Stimulated activated CD4-positive, alpha-beta T cell treated with anti-CD3 and anti-CD28 coated beads, Interleukin-1b, Interleukin-23, amount 100 ng/mL, for 24 hours (primary cell): ENCODE measurements at places on chromosomes 16 and 17.

- no peak for DNase-seq
These were observed 4.2 kb downstream of the C16orf90 start for GRCh38 chr16:3490911-3491629.

DNA sequence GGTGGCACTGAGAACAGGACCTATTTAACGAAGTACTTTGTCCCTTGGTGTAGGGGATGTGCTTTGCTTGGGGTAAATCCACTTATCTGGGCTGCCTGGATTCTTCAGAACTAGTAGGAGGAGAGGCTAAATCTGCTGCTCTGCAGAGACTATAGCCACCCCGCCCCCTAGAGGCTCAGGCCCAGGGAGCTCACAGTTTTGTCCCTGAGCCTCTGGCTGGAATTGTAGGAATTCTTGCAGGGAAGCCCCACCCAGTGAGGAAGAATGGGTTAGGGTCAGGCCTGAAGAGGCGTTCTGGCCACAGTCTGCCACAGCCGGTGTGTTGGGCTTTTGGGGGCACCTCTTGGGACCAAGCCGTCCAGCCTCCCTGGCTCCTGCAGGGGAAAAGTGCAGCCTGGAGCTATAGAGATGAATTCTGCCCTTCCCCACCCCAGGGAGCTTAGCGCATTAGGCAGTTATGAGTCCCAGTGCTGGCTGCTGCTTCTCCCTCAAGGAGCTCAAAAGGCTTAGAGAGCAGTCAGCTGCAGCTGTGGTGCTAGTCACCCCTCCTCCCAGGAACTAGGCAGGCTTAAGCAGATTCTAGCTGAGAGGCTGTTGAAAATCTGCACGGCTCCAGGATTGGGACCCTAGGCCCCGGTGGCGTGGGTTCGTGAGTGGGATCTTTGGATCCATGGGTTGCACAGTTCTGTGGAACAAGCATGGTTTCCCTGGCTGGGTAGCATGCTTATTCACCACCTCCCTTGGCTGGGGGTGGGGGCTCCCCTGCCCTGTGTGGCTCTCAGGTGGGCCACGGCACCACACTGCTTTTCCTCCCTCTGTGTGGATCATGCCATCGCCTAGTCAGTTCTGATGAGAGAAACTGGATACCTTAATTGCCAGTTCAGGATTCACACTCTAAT is 237.4 kb upstream of the TOM1L1 start:
- DNase-seq, result no peak

DNA sequence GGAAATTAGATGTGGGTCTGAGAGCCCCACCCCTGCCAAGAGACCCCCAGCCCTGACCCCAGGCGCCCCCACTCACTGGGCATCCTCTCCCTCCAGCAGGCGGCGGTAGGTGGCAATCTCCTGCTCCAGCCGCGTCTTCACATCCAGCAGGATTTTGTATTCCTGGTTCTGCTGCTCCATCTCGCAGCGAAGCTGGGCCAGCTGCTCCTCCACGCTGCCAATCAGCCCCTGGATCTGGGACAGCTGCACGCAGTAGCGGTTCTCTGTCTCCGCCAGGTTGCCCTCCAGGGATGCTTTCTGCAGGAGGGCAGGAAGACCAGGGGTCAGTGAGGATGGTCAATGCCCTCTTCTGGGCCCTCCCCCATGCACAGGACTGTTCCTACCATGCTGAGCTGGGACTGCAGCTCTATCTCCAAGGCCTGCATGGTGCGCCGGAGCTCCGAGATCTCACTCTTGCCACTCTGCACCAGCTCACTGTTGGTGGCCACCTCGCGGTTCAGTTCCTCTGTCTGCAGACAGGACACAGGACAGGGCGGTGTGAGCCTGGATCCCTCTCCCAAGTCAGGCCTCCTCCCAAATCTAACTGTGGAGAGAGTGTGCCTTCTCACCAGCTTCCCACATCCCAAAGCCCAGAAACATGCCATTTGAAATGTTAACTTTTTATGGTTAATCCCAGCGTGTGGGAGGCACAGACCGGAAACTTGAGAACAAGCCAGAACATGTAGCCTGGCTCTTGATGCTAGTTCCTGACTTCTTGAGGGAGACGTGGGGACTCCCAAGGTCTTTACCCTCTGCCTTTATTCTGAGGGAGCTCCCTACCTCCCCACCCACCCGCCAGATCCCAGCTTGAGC is 3.6 kb downstream of the KRT17 start:
- no peak for DNase-seq

DNA sequence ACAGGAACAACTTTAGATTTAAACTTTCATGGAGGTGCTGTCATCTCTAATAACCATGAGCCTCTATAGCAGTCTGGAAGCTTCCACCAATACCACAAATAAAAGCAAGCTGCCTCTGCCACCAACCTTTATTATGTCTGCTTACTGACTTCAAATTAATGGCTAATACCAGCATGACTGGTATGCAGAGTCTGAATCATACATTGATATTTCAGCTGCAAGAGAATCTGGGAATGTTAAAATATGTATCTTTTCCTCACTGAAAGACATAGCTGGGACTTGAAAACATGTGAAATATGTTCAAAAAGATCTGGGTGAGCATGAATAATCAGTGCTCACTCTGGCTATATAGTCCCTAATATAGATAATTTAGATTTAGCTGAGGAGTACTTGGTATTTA is 488.6 kb downstream of the CDH8 start:
- DNase-seq, result no peak

GRCh38 chr17:50276588-50277356 is 2.5 kb downstream of the TMEM92 start:
- DNase-seq, result no peak

DNA sequence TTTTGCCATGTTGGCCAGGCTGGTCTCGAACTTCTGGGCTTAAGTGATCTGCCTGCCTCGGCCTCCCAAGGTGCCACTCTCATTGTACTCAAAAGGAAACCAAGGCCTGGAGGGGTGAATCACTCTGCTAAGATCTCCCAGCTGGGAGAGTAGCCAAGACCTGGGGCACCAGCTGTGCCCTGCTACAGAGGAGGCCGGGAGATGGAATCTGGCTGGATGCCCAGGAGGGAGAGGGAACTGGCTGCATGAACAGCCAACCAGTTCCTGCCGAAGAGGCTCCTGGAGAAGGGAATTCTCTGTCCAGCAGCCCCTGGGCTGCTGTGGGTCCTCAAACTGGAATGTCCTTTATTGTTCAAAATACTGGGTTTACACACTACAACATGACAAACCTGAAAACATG is 238.7 kb upstream of the CIBAR2 start:
- no peak for DNase-seq

DNA sequence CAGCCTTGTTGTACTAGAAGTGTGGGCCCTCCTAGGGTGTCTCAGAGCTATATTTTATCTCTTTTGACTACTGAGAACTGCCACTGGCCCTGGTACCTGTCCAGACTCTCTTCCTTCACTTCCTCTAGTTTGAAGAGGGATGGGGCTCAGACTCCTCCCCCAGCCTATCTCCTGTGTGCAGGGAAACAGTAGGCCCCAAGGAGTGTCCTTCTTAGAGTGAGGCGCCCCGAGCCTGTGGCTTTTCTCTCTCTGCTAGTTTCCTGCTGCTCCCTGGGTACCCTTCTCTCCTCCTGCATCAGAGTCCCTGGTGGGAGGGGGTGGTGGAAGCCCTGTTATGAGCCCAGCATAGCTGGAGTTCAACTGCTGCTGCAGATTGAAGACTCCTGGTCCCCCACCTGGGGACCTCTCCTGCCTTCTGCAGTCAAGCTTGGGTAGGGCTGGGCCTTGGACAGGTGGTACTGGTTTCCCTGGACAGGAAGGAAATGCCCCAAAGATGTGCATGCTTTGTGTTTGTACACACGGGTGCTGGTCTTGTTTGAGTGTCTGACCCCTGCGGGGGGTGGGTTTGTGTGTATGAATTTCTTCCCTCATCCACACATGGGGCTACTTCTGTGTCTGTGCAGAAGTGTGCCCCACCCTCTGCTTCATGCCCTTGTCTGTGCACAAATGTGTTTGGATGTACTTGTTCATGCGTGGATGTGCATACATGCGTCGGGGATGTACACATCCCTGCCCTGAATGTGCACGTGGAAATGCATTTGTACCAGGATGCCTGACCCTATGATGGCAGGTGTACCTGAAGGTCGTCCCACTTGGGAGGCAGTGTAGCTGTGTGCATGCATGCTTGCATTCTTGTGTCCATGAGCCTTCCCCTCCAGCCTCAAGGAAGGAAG is 6.9 kb downstream of the RARA start:
- no peak for DNase-seq

DNA sequence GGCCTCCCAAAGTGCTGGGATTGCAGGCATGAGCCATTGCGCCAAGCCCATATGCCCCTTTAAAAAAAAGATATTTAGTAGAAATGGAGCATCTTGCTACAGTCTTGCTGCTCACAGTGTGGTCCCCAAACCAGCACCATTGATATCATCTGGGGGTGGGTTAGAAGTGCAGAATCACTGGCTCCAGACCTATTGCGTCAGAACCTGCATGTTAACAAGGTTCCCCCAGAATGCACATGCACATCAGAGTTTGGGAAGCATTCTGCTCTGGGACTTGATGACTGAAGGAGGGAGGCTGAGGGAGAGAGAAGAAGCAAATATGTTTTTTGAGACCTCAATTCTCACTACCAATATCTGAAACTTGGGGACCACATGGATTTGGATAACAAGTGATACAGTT is 16.0 kb upstream of the ARL4D start:
- DNase-seq, result no peak

DNA sequence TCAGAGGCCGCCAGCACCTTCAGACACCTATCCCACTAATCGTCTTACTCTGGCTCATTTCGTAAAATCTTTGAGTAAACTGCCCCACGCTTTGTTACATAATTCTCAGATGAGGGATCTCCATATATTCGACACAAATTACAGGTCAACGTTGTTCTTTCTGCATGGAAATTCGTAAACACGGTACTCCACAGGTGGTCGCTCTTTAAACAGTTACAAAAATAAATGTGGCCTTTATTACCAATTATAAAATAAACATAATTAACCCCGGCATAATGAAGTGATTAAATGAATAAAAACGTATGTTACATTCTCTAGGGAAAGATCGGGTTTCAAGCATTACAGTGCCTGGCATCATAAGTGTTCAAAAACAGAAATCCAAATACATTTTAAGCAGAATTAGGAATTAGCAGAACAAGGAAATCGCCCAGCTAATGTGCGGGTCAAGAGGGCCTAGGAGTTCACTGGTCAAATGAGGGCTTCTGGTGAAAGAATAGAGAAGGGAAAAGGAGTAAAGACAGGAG is 943 bp upstream of the PIP4K2B start:
- DNase-seq, result no peak

DNA sequence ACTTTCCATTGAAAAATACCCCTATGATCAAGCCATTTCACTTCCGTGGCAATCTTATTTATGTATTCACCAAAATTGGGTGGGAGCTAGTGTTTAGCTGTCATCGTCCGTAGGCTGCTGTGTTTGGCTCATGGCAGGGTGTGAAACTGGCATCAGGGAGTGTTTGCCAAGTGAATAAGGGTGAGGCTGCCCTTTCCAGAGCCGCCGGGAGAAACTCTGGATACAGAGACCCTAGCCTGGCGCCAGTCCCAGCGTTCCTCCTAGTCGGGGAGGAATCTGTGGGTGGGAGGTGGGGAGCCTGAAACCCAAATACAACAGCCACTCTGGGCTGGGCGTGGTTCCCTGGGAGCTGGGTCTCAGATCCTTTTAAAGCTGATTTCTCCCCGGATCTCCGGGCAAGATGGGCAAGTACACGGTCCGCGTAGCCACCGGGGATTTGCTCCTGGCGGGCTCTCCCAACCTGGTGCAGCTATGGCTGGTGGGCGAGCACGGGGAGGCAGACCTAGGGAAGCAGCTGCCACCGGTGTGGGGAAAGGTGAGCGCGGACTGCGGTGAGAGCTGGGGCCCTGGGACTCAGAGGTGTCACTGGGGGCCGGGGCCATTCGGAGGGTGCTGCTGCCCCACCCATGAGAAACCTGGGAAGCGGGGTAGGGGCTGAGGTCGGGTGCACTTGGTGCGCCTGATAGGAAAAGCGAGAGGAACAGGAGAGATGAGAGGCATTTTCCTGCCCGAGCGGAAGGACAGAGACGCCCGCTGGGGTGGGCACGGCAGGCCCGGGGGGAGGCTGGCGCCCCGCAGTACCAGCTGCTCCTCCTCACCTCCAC is 62.1 kb upstream of the TEKT1 start:
- no peak for DNase-seq

DNA sequence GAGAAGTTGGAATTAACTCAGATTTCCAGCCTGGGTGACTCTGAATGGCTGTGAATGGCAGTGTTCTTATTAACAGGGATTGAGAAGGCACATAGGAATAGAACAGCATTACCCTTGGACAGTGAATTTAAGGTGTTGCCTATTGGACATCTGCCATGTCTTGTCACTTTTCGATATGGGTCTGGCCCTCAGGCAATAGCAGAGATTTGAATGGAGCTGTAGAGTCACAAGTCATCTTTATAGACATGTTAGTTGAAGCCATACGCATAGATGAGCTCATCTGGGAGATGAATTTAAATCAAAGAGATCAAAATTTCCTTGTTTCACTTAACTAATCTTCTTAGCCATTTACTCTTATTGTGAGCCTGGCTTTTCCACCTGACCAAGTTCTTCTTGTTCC is 14.9 kb upstream of the DHRS11 start:
- DNase-seq, result no peak

DNA sequence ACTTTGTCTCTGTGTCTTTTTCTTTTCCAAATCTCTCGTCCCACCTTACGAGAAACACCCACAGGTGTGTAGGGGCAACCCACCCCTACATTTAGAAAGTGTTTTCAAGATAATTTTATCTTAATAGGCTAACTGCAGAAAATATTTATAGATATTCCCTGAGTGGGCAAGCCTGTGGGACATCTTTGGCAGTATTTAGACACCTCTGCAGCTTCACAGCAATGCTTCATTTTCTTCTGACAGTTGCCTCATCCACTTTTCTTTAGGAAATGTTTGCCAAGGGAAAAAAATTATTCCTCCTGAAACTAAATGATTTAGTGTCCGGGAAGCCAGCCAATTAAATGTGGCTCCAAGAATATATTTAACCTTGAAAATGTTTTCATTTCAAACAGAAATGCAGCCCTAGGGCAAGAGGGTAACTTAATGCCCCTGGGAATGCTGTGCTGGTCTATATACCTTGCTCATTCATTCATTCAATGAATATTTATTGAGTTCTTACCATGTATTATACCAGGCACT is 290.4 kb downstream of the ABCC12 start:
- DNase-seq, result no peak

- DNase-seq, result no peak
These were observed 9.0 kb downstream of the NAT9 start for GRCh38 chr17:74767111-74767516.

GRCh38 chr17:54899201-54899600 is 1.5 kb upstream of the TOM1L1 start:
- no peak for DNase-seq

GRCh38 chr17:43732958-43733357 is 25.6 kb downstream of the SOST start:
- no peak for DNase-seq

GRCh38 chr17:8754890-8755289 is 3.5 kb downstream of the SPDYE4 start:
- DNase-seq, result no peak
